ENCODE measurements at places on chromosomes 6 and 20.

- DNase-seq = no peak
Observed at GRCh38 chr6:36927691-36928546, 26.6 kb upstream of the PI16 start.

DNA sequence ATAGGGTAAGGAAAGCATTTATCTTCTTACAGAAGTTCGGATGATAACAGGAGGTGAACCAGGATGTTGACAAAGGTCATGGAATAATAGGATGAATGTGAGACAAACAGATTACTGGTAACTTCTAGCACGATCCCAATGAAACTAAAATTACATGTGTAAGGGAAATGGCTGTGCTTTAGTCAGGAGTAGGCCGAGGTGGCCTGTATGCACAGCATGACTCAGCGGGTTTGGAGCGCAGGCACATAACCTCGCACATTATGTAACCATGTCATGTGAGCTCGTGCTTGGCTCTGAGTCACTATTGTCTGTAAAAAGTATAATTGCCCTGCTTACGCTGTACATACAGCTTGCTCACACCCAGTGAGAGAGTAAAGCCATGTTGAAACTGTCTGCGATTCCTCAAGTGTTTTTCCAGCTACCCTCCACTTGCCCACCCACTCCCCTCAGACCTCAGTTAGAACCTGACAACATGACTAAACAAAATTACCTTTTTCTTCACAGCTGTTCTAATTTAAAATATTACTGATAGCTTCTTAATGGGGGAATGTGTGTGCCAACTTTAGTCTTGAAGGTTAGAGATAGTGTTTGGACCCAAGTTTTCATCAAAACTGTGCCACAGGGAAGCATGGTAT is 8.2 kb downstream of the CYB5R4 start:
- DNase-seq = no peak

GRCh38 chr20:5197270-5197827 is 70.5 kb downstream of the CDS2 start:
- DNase-seq = no peak

GRCh38 chr6:163806755-163807499 is 392.4 kb downstream of the QKI start:
- no peak for DNase-seq

DNA sequence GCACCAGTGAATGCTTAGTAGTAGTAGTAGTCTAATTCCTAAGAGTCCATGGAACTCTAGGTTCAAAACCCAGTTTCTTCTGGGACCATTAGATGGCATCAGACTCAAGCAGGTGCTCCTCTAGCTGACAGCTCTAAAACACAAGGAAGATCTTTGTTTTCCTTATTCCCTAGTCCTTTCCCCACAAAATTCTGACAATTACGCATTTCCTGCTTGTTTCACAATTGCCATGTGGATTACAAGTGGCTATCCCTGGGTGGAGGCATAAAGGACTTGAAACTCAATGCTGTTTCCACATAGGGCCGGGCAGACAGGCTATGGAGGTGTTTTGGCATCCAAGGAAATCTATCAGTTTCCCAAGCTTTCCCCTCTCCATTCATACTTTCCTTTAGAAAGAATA is 9.2 kb upstream of the HLA-DOB start:
- DNase-seq = no peak

DNA sequence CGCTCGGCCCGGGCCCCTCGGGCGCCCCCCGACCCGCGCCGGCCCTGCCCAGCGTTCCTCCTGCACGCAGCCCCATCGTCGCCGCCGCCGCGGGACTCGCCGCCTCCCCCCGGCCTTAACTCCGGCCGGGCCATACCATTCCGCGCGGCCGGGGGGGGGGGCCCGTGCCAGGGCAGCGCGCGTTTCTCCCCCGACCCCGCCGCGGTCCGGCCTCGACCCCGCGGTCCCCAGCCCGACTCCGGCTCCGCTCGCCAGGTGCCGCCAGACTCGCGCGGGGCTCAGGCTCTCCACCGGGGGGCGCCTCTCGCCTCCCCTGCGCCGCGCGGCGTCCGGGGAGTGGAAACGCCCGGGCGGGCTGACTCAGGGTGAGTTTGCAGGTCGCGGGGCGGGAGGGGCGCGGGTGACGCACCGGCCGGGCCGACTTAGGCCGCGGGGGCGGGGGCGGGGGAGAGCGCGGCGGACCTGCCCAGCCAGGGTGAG is at the start of gene SRXN1:
TSS of gene SRXN1 (minus strand) at position 91 of the 480 bp plus-strand sequence. CDS start at position 76, 15 bp downstream.
- DNase-seq = peak; percentile 75

GRCh38 chr6:157855325-157855724 is 32.3 kb downstream of the SNX9 start:
- DNase-seq = no peak

- DNase-seq = no peak
Observed at GRCh38 chr6:158837684-158838625, 18.8 kb upstream of the EZR start.

DNA sequence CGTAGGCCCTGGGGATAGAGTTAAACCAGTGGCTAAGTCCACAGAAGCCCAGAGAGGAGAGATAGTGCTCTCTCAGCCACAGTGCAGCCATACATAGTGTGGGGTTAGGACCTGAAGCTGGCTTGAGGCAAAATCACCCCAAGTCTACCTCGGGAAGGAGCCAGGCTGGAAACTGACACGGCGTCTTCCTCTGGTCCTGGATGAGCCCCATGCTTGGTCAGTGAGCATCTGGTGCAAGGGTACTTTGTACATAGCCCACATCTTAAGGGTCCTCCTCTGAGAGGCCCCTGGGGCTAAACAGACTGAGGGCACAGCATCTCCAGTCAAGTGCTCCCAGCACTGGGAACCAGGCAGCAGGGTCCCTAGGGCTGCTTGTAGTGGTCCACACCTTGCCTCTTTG is 45.6 kb downstream of the CDH26 start:
- DNase-seq = no peak
